A549 treated with ZK216348 at 1 μM for 4 hours (cell line): ENCODE measurements at places on chromosomes 3 and 15. TPM values are rescaled to one million over a fixed set of nuclear protein-coding genes. Genes with fewer than 3 reads are reported as not detected.

The CPNE4 gene
- total RNA-seq = 4.2 to 7.7 TPM (median 6.2 TPM) in 5 replicates

The FOXB1 gene
- total RNA-seq = not detected in 5 replicates

The USP13 gene
- total RNA-seq = 8.1 to 12.5 TPM (median 10.8 TPM) in 5 replicates

The CPEB1 gene
- 2.8 to 3.9 TPM (median 3.0 TPM) in 5 replicates for total RNA-seq

The HRH1 gene
- 6.8 to 8.4 TPM (median 7.8 TPM) in 5 replicates for total RNA-seq

The EIF2B5 gene
- total RNA-seq = 25.0 to 31.5 TPM (median 29.3 TPM) in 5 replicates

The NANOGP8 gene
- not detected in 5 replicates for total RNA-seq
